ENCODE measurements at places on chromosomes 5 and 9. TPM values are rescaled to one million over a fixed set of nuclear protein-coding genes. Genes with fewer than 3 reads are reported as not detected.

The TAF1L gene
- total RNA-seq = under 0.01 TPM

The HTR4 gene
- total RNA-seq = not detected

The ICE1 gene
- total RNA-seq = 22.3 TPM

The NTNG2 gene
- total RNA-seq = 1.1 TPM

The GPR150 gene
- total RNA-seq = under 0.01 TPM

The CACNA1B gene
- under 0.01 TPM for total RNA-seq

The CYLC2 gene
- total RNA-seq = not detected

The SV2C gene
- not detected for total RNA-seq

The TMEM232 gene
- 2.6 TPM for total RNA-seq

The RNF130 gene
- 9.2 TPM for total RNA-seq

The DBH gene
- not detected for total RNA-seq

The SLC6A19 gene
- total RNA-seq = not detected

The TUSC1 gene
- total RNA-seq = 0.44 TPM

The SLC34A3 gene
- total RNA-seq = not detected

The EMB gene
- total RNA-seq = 0.57 TPM

The MOB3B gene
- 0.57 TPM for total RNA-seq

The SPEF2 gene
- total RNA-seq = 2.6 TPM

The SPINK13 gene
- total RNA-seq = not detected

The ANKRD34B gene
- total RNA-seq = not detected

The LHX3 gene
- total RNA-seq = not detected

The MRNIP gene
- total RNA-seq = 6.6 TPM

The TMEM174 gene
- not detected for total RNA-seq

Measured in placental pericyte (primary cell).